NCI-H460 (cell line): ENCODE measurements at places on chromosomes 7 and 10.
A peak's percentile ranks its signal among the peaks of the same experiment; 100 is the strongest.

- no peak for DNase-seq
Measured at GRCh38 chr7:98526059-98526458, 91.0 kb upstream of the NPTX2 start.

GRCh38 chr7:112422842-112423496 lies 27.3 kb upstream of the IFRD1 start:
- DNase-seq: peak; percentile 89

- DNase-seq: no peak
Measured at GRCh38 chr7:132113536-132114371, 462.5 kb downstream of the PLXNA4 start.

DNA sequence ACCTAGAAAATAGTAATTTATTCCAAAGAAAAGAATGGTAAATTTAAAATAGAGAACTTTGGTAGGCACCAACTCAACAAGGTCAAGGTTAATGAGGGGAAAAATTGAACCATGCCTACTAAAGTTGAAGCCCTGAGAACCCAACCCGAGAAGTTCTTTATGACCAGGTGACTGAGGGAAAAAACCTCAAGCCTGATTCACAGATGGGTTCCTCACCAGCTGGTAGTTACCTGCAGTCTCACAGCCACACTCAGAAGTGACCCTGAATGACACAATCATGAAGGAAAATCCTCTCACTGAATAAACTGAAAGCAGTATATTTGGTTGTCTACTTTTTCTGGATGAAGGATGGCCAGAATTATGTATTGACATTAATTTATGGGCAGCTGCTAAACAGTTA lies 7.0 kb downstream of the C10orf67 start:
- no peak for DNase-seq

DNA sequence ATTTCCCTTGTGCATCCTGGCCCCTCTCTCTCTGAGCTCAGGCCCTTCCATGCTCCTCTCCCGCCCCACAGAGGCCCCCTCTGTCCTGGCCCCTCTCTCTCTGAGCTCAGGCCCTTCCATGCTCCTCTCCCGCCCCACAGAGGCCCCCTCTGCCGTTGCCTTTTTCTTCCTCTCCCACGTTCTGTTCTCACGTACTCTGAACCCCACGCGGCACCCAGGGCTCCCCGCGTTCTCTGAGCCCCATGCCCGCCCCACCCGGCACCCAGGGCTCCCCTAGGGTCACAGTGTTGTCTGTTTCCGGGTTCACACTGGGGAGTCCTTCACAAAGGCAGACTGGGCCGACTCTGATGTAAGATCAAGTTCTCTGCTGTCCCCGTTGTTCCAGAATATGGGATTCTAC lies 336.8 kb downstream of the DNAJB6 start:
- no peak for DNase-seq

- no peak for DNase-seq
Measured at GRCh38 chr10:50503661-50504320, 120.0 kb downstream of the SGMS1 start.

- DNase-seq: no peak
Measured at GRCh38 chr10:11447586-11447985, 163.9 kb downstream of the USP6NL start.

- DNase-seq: no peak
Measured at GRCh38 chr7:150570556-150571465, 3.6 kb downstream of the GIMAP4 start.

- no peak for DNase-seq
Measured at GRCh38 chr10:86659721-86660453, 5.5 kb downstream of the OPN4 start.

GRCh38 chr10:114261076-114261475 lies 22.0 kb downstream of the VWA2 start:
- no peak for DNase-seq

DNA sequence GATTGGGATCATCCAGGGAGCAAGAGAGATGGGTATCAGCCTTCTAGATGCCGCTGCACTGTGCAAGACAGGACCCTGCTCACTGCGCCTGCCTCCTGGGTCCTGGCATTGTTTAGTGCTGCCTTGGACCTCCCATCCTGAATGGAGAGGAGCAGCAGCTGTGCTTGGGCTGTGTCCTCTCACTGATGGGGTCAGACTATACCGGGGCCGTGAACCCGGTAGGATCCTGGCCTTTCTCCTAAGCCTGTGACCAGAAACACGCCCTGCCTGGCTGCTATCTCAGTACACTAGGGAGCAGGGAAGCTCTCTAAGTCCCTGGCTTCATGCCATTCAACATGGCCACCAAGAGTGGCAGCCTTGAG lies 309.4 kb upstream of the ZNF32 start:
- DNase-seq: no peak

GRCh38 chr7:80135309-80136104 lies 876 bp downstream of the GNAI1 start:
- DNase-seq: no peak

DNA sequence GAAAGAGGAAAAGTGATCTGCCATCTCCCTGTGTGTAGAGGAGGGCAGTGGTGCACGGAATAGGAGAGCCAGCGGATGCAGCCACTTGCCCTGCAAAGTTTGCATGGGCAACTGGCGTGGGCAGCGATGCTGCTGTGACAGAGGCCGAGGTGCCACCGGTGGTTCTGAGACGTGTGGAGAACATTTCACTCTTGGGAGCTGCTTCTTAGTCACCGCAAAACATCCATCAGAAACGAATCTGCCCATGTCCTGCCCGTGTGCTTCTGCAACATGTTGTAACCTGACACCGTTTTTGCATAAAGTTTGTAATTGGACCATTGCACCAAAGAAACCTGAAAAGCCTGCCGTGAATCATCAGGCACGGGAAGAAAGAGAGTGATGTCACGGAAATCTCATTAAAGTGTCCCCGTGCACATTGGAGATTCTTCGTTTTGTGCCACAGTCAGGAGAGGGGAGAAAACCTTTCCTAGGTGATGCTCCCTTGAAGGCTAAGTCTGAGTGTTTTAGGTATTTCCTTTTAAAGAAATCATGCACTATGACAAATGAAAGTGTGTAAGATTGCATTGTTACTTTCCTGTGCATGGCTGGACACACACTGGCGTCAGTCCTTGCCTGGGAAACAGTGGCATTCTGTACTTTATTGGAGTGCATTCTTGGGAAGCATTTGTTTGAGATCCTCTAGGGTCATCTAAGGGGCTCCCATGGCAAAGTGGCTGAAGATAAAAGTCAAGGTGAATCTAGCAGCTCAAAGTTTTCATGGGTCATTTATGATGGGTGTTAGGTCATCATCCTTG lies 302.6 kb downstream of the KLF6 start:
- peak; percentile 80 for DNase-seq

DNA sequence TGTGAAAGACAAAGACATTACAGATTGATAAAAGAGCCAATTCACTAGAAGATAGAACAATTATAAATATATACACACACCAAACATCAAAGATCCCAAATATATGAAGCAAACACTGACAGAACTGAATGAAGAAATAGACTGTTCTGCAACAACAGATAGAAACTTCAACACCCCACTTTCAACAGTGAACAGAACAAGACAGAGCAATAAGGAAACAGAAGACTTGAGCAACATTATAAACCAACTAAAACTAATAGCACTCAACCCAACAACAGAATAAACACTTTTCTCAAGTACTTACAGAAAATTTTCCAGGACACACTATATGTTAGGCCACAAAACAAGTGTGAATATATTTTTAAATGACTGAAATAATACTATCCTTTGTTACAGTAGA lies 10.9 kb downstream of the CDCA7L start:
- DNase-seq: no peak

GRCh38 chr10:84342584-84342983 lies 14.2 kb downstream of the CCSER2 start:
- DNase-seq: no peak

- no peak for DNase-seq
Measured at GRCh38 chr10:69862882-69863530, 61.3 kb downstream of the COL13A1 start.

DNA sequence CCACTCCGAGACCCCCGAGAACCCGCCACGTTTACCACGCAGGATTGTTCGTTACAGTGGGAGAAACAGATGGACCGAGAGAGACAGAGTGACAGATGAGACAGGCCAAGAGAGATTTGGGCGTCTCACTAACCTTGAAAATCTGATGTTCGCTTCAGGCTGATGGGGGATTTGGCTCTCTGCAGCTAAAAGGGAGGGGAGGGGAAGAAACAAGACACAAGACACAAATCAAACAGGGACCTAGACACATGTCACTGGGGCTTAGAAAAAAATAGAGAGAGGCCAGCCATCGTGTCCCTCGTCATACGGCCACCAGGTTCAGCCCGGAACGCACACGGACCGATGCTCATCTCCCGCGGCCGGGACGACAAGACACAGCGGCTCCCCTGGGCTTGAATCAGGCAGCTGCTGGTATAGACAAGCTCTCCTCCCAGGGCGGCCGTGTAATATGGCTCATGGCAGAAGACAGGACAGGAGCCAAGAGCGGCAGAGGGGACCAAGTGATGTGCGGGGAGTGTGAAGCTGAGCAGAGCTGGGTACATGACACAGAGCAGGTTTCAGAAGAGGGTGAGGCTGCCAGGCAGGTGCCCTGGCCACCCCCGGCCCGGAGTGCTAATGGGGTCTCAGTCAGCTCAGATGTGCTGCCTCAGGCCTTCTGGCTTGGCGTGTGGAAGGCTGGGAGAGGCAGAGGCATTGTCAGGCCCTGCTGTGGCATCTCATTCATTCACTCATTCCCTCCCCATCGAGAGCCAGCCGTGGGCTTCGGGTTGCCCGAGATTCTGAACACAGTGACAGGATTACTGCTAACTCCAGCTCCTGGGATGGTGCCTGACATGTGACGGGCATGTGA lies 88.5 kb upstream of the GNA12 start:
- DNase-seq: no peak

DNA sequence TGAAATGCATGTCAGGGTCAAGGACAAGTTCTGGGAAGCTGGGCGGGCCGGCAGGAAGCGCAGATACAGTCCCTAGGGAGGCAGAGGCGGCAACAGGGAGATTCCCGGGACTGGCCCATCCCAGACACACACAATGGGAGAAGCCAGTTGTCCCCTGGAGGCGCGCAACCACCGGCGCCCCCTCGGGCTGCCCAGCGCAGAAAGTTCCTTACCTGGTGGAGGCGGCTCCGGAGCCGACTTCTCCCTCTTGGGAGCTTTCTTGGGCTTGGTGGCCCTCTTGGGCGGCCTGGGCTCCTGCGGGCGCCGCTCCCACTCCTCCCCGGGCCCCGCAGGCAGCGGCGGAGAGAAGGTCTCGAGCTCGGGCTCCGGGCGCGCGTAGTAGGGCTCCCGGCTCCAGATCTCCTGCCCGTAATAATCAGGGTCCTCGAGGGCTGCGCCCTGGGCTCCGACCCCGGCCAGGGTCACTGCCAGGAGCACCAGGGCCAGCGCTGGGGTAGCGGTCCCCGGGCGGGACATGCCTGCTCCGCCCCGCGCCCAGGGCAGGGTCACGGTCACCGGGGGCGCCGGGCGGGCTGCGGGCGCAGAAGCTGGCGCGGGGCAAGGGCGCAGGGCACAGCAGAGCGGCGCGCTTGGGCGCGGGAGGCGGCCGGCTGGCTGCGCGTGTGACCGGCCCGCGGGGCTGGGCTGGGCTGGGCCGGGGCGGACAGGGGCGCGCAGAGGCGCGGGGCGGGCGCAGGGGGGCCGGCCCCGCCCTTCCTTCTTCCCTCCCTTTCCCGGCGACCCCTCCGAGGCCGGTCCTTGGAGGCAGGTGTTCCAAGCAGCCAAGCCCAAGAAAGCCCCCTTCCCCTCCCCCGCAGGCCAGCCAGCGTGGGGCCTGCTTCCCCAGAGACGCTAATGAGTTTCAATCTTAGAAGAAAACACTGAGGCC lies at the start of gene CPXM2:
Gene CPXM2 (minus strand): TSS at position 664 of the 928 bp plus-strand sequence. CDS start 148 bp downstream, at position 516.
- DNase-seq: no peak

- no peak for DNase-seq
Measured at GRCh38 chr7:46660402-46660980, 739.4 kb upstream of the IGFBP3 start.

DNA sequence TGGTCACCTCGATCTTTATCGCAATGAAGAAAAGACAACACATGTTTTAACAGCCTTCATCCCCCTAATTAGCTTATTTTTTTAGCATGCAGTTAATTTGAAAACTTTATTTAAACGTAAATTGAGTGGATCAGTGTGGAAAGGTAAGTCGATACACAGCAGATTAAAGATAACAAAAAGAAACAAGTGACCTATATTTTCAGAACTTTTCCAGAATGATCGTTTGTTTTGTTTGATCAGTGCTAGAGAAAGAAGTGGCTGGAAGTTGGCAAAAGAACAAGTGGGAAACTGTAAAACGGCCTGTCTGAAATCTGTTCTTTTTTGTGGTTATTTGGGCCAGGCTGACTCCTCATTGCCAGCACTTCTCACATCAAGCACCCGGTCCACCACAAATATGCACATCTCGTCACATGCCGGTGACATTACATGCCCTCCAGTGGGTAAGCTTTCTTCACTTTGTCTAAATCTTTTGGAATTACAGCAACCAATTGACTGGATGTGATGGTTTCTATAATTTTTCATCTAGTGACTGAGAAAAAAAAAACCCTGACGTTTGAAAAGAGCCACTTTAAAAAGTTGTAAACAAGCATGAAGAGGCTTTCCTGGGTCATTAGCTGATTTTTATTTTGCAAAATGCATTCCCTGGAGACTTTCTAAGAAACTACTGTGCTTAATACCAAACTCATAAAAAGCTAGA lies 33.2 kb downstream of the C7orf33 start:
- no peak for DNase-seq

DNA sequence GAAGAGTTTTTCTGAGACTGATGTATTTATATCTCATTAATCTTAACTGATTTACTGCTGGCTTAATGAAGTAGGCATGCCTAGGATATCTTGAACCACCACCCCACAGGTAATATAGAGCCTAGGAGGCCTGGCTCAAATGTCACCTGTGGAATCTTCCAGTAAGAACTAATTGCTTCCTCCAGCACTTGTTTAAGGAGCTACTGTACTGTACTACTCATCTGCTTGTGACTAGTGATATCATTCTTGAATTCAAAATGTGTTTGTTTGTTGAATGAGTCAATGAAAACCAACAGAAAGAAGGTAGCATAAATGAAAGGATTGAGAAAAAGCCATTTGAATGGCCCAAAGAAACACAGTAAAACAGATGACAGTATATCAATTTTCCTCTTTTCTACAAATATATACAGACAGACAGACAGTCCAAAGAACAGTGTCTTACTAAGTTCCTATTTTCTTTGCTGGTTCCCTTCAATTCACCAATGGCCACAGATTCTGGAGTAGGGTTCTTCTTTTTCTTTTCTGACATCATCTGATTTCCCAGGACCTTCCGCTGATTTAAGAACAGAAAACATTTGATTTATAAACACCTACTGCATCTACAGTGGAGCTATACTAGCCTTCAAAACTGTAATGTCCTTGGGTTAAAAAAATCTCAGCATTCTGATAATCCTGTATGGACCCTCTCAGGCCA lies 43.7 kb upstream of the SLIT1 start:
- no peak for DNase-seq

GRCh38 chr7:55194522-55194921 lies 170.6 kb upstream of the LANCL2 start:
- DNase-seq: no peak

GRCh38 chr10:16847644-16848043 lies 30.4 kb upstream of the RSU1 start:
- no peak for DNase-seq
